ENCODE measurements at places on chromosomes 5 and 9. TPM values are rescaled to one million over a fixed set of nuclear protein-coding genes. Genes with fewer than 3 reads are reported as not detected.

GABRA1 gene
- not detected for total RNA-seq

CCDC69 gene
- 62.6 TPM for total RNA-seq

FOXB2 gene
- not detected for total RNA-seq

GALNT12 gene
- total RNA-seq, result 2.0 TPM

PRRT1B gene
- not detected for total RNA-seq

DNA sequence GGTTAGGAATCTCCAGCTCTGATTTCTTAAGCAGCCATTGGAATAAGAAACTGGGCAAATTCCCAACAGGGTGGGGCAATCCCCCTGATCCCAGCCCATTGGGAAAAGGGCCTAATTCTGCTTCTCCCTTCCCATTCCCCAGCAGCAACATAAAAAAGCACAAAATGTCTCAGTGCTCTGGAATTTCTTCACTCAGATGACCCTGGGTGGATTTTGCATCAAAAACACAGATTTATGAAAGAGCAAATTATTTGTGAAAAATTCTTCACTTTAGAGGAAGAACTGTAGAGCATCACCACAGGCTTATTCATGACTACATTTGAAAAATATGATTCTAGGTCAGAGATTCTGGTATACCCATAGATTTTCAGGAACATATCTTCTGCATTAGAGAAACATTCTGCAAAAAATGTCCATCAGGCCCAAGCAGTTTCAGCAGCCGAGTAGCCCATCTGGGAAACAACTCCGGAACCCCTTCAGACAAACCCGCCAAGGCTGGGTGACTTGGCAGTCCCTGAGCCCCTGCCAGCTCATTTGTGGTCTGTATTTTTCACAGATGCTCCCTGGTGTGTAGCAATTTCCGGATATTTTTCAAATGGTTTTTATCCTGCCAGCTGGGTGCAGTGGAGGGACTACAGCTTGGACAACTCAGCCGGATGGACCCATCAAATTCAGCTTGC is 102.1 kb upstream of the RANBP3L start:
- H3K27ac ChIP-seq, result no peak overlapping the region
- DNase-seq, result no peak
- H3K27me3 ChIP-seq, result peaks cover 9% of the 10 kb centered on the region
- no peaks in the 10 kb centered on the region for H3K4me1 ChIP-seq
- no peak overlapping the region for H3K4me3 ChIP-seq
- H3K36me3 ChIP-seq, result no peaks in the 10 kb centered on the region

DNA sequence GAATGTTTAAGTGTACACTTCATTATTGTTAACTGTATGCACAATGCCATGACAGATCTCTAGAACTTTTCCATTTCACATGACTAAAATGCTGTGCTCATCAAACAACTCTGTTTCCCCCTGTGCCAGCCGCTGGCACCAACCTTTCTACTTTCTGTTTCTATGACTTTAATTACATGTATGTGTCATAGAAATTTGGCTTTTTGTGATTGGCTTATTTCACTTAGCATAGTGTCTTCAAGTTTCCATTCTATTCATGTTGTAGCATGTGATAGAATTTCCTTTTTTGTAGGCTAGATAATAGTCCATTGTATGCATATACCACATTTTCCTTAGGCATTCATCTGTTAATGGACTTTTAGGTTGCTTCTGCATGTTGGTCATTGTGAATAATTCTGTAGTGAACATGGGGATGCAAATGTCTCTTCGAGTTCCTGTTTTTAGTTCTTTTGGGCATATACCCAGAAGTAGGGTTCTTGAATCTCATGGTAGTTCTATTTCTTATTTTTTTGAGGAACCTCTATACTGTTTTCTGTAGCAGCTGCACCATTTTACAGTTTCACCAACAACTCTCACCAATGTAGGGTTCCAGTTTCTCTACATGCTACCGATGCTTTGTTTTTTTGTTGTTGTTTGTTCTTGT is 184.4 kb upstream of the DMRT1 start:
- H3K36me3 ChIP-seq, result no peaks in the 10 kb centered on the region
- H3K4me1 ChIP-seq, result peaks cover 9% of the 10 kb centered on the region
- H3K4me3 ChIP-seq, result no peak overlapping the region
- no peak for DNase-seq
- H3K27ac ChIP-seq, result no peak overlapping the region

Measured in activated CD4-positive, alpha-beta memory T cell treated with anti-CD3 and anti-CD28 coated beads, Interleukin-2, amount 10 ng/mL, durations not matched to agents 7 days and 5 days (primary cell).